ENCODE measurements at places on chromosomes 5 and 9.

GRCh38 chr9:130935648-130936271, 3.3 kb downstream of the FIBCD1 start:
- no peak for DNase-seq

GRCh38 chr5:124860291-124860655, 113.8 kb upstream of the ZNF608 start:
- DNase-seq = no peak

DNA sequence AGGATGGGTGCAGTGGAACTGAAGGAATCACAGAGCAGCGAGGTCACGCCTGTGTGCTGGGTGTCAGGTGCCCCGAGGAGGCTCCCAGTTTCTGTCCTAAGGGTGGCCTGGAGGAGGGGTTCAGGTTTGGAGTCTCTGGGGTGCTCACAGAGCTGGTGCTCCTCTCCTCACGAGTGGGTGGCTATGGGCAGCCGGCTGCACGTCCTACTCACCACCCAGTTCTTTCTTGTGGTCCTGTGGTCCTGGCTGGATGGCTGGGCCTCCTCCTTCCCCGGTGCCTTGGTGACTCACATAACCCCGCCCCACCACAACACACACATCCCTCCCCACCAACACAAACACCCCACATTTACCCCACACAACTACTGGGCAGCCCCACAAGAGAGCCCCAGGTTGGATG, 9.9 kb upstream of the PTGS1 start:
- no peak for DNase-seq

GRCh38 chr5:170257370-170257769, 24.6 kb downstream of the C5orf58 start:
- no peak for DNase-seq

GRCh38 chr5:22596404-22596970, 256.7 kb downstream of the CDH12 start:
- no peak for DNase-seq

GRCh38 chr9:87401681-87402080, 96.0 kb upstream of the DAPK1 start:
- no peak for DNase-seq

Measured in NCI-H1694 (cell line).